ENCODE measurements at places on chromosomes 7 and 10.

- DNase-seq, result no peak
Observed at GRCh38 chr10:129742742-129743550, 221.1 kb downstream of the EBF3 start.

DNA sequence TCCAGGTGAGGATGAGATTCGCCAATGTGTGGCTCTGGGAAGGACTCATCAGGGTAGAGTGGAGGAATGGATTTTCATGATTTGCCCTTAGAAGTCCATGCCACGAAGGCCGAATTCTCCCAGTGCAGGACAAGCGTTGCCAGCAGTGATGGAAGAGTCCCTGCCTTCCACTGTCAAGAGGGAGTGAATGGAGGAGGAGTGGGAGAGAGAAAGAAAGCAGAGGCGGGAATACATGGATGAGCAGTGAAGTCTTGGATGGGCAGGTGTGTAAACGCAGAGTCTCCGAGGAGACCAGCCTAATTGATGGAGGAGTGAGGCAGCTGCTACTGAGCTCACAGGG is 419.2 kb downstream of the GLRX3 start:
- DNase-seq, result no peak

DNA sequence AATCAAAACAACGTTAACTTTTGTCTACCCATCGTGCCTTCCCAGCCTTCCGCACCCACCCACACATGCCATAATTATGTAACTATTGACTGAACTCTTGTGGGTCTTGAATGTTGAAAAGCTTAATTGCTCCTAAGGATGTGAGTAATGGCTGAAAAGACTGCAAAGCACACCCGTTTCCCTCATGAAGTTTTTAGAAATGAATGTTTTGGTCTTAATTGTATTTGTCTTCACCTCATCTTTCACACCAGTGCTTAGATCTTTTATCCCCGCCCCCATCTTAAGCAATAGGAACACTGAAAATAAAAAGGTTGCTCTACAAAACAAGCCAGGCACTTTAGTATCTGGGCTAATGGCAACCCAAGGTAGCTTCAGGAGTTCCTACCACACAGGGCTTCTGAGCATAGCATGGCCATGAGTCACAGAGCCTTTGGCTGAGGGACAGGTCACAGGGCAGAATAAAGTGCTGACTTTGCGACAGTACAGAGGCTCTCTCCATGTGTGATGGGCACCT is 690.5 kb downstream of the PARD3 start:
- DNase-seq, result no peak

GRCh38 chr7:108777966-108778365 is 208.3 kb downstream of the DNAJB9 start:
- DNase-seq, result no peak

DNA sequence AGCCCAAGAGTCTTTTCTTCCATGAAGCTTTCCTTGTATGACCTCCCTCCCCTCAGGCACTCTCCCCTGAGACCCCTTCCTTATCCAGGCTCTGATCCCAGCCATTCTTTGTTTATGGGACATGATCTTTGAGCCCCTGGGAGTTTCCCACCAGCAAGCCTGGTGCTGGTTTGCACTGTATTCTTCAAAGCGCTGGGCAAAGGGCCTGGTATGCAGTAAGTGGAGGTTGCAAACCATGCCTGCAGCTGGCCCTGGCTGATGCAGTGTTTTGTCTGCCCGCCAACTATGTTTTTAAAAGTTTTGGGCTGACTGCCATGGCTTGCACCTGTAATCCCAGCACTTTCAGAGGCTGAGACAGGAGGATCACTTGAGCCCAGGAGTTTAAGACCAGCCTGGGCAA is 6.8 kb upstream of the NODAL start:
- DNase-seq, result no peak

GRCh38 chr7:131513245-131514061 is 43.0 kb downstream of the PODXL start:
- DNase-seq, result peak; percentile 71

DNA sequence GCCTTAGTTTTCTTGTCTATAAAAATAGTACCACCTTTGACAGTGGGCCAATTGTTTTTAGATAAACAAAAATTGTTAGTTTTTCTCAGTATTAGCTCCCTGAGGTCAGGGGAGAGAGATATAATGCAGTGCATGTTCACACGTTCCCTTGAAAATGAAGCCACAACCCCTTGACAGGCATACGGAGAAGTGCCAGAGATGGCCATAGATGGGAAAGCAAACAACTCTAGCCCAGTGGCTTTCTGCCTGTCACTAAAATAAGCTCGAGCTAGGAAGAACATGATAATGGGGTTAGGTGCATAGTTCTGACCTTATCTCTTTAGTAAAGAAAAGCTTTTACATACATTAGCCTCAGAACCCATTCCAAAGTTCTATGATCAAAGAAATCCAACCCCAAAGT is 124.9 kb downstream of the CHRM2 start:
- DNase-seq, result no peak

DNA sequence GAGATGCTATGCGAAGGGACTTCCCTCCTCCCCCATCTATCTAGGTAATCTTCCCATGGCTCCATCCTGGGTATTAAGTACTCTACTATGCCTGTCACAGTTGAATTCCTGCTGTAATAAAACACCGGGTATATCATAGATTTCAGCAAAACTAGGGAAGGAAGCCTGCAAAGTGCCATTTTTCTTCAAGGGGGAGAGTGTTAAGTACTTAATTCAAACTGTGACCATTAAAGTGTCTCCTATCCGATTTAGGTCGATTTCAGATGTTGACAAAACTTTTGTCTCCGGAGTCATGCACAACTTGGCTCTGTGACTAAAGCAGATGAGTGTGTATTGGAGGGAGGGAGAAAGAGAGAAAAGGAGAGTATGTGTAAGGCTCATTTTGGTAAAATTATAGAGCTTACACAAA is 4.6 kb downstream of the HOXA4 start:
- DNase-seq, result no peak

GRCh38 chr7:139675127-139676125 is 102.4 kb downstream of the HIPK2 start:
- DNase-seq, result no peak

GRCh38 chr10:26837139-26837538 is 23.6 kb downstream of the ABI1 start:
- no peak for DNase-seq

DNA sequence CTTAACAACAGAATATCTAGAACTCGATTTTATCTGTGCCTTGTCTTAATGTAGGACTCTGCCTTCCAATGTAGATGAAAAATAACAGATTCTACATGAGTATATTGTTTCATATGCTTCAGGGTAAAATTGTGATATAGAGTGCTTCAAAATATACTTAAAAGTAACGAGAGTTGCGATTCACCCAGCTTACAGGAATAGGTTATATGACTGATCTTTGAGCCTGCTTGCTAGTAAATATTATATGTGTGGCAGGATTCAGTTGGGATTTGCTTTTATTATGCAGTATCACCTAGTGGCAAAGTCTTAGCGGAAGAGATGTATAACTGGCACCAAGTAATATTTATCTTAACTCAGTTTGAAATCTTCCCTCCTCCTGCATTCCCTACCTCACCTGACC is 183.3 kb downstream of the SEMA3E start:
- DNase-seq, result no peak

- no peak for DNase-seq
Observed at GRCh38 chr10:31124852-31125251, 93.2 kb upstream of the ZNF438 start.

DNA sequence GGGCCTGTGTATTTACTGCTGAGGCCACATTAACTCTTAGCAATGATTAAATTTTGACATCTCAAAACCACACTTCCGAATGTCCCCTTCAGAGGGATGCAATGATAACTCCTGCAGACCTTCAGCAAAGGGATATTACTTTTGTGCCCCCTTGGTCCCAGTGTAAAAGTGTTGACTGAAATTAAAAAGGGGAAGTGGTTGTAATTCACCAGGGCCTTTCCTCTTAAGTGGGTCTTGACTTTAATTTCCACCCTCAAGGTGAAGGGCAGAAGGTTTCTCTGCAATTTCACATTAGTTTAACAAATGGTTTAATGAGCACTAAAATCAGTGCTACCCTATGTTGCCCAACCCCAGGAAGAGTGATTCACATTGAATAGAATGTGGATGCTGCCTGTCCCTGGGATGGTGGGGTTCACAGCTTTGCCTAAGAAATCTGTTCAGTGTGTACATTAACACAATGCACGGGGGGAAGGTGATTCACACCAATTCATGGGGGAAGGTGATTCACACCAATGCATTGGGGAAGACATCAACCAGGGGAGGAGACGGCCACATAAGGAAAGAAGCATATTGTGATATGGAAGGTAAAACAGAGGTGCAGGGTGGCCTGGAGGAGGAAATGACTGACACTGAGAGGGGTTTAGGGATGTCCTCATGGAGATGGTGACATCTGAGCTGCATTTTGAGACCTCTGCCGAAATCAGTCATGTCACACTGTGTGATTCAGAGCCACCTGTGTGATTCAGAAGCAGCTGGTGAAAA is 19.4 kb upstream of the TNS3 start:
- no peak for DNase-seq

DNA sequence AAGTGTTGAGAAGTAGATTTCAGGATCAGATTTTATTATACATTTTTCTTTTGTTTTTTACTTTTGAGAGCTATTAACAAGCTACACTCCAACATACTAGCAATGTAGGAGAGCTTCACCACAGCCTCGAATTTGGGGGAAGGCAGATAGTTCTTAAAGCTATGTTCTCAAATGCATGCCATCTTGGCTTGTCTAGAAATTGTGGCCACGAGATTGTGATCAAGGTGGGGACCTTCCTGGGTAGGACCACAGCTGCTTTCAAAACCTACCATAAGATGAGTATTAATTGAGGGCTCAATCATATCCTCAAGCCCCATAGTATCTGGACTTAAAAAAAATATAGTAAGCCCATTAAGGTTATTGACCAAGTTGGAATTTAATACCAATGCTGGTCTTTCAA is 27.9 kb upstream of the JAZF1 start:
- no peak for DNase-seq

DNA sequence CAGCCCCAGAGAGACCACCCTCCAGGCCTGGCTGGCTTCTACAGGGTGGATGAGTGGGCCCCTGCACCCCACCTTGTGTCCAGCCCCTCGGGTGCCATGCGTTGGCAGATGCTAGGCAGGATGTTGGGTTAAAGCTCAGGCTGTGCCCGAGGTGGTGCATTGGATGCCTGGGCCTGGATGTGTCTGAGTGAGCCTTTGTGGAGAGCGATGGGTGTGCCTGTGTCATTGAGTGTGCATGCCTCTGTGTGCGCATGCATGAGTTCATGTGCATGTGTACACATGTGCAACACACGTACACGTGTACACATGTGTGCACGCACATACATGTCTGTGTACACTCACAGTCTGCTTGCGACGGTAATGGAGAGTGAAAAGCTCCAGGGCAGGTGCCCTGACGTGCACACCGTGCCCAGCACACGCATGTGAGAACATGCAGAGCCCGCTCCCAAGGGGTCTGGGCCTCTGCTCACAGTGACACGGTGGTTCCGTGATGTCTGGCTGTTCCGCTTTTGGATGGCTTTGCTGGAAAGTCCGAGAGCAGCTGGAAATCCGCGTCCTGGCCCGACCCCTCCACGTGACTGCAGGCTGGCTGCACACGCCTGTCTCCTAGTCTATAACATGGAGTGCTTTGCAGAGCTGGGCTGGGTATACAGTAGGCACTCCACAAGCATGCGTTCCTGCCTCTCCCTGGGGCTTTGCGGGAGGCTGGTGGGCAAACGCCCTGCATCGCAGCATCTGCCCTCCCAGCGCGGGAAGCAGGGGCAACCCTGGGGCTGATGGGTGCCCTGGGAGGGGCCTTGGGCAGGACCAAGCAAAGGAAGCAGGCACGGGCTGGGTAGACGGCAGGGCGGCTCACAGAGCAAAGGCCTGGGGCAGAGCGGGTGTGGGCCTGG is 36.9 kb downstream of the ELFN1 start:
- no peak for DNase-seq

DNA sequence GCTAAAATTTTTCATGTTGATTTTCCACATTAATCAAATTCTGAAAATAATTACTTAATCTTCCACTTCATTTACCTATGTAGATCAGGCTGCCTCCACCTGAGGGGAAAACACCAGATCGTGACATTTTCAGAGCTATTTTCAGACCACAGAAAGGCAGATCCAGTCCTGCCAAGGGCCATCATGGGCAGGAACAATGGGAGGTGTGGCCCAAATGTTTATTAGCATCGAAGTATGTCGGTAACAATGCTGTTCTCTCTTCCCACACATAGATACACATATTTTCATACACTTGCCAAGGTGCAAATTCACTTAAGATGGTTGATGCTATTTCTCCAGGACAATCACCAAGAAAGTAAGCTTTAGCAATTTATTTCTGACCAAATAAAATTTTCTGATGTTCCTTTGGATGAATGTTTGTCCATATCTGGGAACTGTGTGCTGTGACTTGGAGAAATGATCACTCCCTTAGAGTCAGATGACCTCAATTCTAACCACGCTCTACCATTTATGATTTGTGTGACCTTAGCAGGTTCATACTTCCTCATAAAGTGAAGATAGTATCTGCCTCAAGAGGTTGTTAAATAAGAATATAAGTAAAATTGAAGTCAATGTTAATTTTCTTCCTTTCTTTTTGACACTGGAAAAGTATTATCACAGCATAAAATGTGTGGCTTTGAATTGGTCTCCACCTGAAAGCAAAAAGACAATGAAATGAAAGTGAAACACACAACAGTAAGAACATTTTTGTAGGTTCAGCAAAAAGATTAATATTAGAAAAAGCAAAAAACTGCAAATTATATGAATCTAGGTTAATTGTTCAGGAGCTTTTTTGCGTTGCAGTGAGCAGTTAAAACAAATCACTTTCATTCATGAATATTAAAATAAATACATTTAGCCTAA is 310.4 kb upstream of the PHF14 start:
- peak; percentile 83 for DNase-seq

- no peak for DNase-seq
Observed at GRCh38 chr7:53776323-53776722, 740.9 kb downstream of the POM121L12 start.

GRCh38 chr7:107029764-107030286 is 14.7 kb upstream of the PRKAR2B start:
- no peak for DNase-seq

- no peak for DNase-seq
Observed at GRCh38 chr10:24242562-24242961, 33.6 kb downstream of the KIAA1217 start.

GRCh38 chr10:123249894-123250293 is 95.7 kb downstream of the BUB3 start:
- no peak for DNase-seq

DNA sequence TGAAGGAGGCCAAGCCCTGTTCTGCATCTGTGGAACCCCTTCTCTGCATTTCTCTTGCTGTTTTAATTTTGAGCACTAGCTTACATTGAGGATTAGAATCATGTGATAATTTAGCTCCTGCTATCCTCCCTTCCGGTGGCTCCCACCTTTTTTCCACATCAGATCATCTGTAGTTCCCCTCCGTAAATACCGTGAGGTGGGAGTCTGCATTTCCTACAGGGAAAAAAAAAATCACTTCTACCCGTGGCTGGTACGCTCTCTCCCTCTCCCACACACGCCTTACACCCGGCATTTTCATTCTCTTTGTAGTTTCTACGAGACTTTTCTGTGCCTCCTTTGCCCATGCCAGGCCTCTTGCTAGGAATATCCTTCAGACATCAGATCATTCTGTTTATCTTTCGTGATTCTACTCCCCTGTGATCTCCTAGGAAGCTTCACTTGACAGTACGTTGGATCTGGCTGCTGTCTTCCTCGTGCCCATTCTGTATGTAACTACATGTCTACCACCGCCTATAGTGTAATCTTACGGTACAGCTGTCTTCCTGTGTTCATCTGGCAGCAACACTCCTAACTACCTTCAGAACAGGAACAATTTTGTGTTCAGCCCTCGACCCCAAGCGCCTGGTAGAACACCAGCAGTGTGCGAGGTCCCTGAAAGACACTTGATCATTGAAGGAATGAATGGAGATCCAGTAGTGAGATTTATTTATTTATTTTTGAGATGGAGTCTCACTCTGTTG is 41.7 kb upstream of the OCM start:
- no peak for DNase-seq

Measured in cerebellar nuclear complex (tissue), 1 donor.